Hair follicular keratinocyte (primary cell): ENCODE measurements at places on chromosomes 5 and 9. TPM values are rescaled to one million over a fixed set of nuclear protein-coding genes. Genes with fewer than 3 reads are reported as not detected.

Gene CCDC180
- total RNA-seq: 0.39 and 1.8 TPM in 2 replicates

Gene C5orf63
- total RNA-seq: 2.1 and 7.3 TPM in 2 replicates

Gene LCP2
- not detected in 2 replicates for total RNA-seq

Gene C5orf52
- not detected in 2 replicates for total RNA-seq

Gene BAAT
- total RNA-seq: not detected in 2 replicates

Gene TNFSF15
- 1.3 and 1.6 TPM in 2 replicates for total RNA-seq

Gene CCDC187
- total RNA-seq: not detected in 2 replicates

Gene SPATA31D4
- total RNA-seq: not detected in 2 replicates

Gene PCDHGB4
- total RNA-seq: 1.5 and 3.7 TPM in 2 replicates

Gene TPPP
- 0.49 and 0.94 TPM in 2 replicates for total RNA-seq

Gene LCN15
- not detected in 2 replicates for total RNA-seq

Gene PPIC
- 23.9 and 28.3 TPM in 2 replicates for total RNA-seq

Gene IGFBPL1
- not detected in 2 replicates for total RNA-seq

Gene SCGB3A2
- total RNA-seq: not detected in 2 replicates

Gene NTMT1
- 38.3 and 73.1 TPM in 2 replicates for total RNA-seq

Gene FOXE1
- total RNA-seq: 12.4 and 16.9 TPM in 2 replicates

Gene CER1
- total RNA-seq: not detected in 2 replicates

Gene ACOT12
- total RNA-seq: not detected in 2 replicates

Gene BRD3OS
- total RNA-seq: 10.8 and 11.3 TPM in 2 replicates

Gene SPATA31E1
- not detected in 2 replicates for total RNA-seq

Gene ROR2
- not detected in 2 replicates for total RNA-seq

Gene RUSC2
- 12.6 and 15.5 TPM in 2 replicates for total RNA-seq

Gene PHF24
- total RNA-seq: 0.27 and 0.62 TPM in 2 replicates

Gene FOXD4L4
- not detected in 2 replicates for total RNA-seq

Gene PCDHA11
- under 0.01 TPM in 1 of 2 replicates, not detected in the other for total RNA-seq

Gene SLC34A3
- total RNA-seq: not detected in 2 replicates

Gene TOR4A
- 17.8 and 24.2 TPM in 2 replicates for total RNA-seq

Gene ISL1
- not detected in 2 replicates for total RNA-seq

Gene NEUROG1
- total RNA-seq: not detected in 2 replicates

Gene CACNA1B
- under 0.01 TPM in 1 of 2 replicates, not detected in the other for total RNA-seq

Gene IQGAP2
- not detected in 2 replicates for total RNA-seq

Gene ACTBL2
- total RNA-seq: 0.04 TPM in 1 of 2 replicates, not detected in the other

Gene TTC33
- 4.4 and 6.3 TPM in 2 replicates for total RNA-seq

Gene ZNG1C
- 16.6 and 17.8 TPM in 2 replicates for total RNA-seq

Gene PCDHB14
- total RNA-seq: 0.04 TPM in 1 of 2 replicates, not detected in the other

Gene HAND1
- not detected in 2 replicates for total RNA-seq

Gene SPINK4
- not detected in 2 replicates for total RNA-seq

Gene CDC14B
- 5.8 and 10.2 TPM in 2 replicates for total RNA-seq

Gene IFNA2
- total RNA-seq: not detected in 2 replicates

Gene CD72
- 0.11 and 0.86 TPM in 2 replicates for total RNA-seq

Gene PCDHB2
- total RNA-seq: 0.08 and 0.62 TPM in 2 replicates

Gene SLC45A2
- total RNA-seq: not detected in 2 replicates

Gene EMB
- total RNA-seq: 28.4 and 46.5 TPM in 2 replicates

Gene B4GALT7
- total RNA-seq: 34.1 and 40.7 TPM in 2 replicates

Gene PDE8B
- total RNA-seq: not detected in 2 replicates

Gene PCAT7
- total RNA-seq: not detected in 2 replicates

Gene MINAR2
- not detected in 2 replicates for total RNA-seq

Gene GZMA
- total RNA-seq: not detected in 2 replicates

Gene ENTREP1
- total RNA-seq: 0.08 and 0.19 TPM in 2 replicates

Gene PCDHGB7
- 1.3 and 2.3 TPM in 2 replicates for total RNA-seq

Gene PCDHB4
- total RNA-seq: 0.34 TPM in 1 of 2 replicates, not detected in the other

Gene CARTPT
- total RNA-seq: not detected in 2 replicates

Gene TAF9
- 79.8 and 88.2 TPM in 2 replicates for total RNA-seq

Gene SLCO6A1
- total RNA-seq: not detected in 2 replicates

Gene CDC25C
- total RNA-seq: 5.2 and 11.9 TPM in 2 replicates
